ENCODE measurements at places on chromosomes 5 and 9. TPM values are rescaled to one million over a fixed set of nuclear protein-coding genes. Genes with fewer than 3 reads are reported as not detected.
A peak's percentile ranks its signal among the peaks of the same experiment; 100 is the strongest.

Gene SHOC1
- total RNA-seq: not detected

DNA sequence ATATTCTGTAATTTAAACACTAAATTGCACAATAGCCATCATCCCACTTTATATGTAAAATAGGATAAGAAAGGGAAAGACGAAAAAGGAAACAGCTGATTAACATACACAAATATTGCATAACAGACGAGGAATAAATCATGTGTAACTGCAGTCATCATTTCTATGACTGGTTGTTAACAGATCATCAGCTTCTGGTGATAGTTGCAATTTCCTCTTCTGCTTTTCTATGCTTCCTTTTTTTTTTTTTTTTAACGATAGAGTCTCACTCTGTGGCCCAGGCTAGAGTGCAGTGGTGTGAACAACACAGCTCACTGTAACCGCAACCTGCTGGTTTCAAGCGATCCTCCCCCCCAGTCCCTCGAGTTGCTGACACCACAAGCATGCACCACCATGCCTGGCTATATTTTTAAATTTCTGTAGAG, 22.5 kb upstream of the JAKMIP2 start:
- H3K4me1 ChIP-seq: no peaks in the 10 kb centered on the region
- ATAC-seq: peak; percentile 51
- no peak overlapping the region for H3K4me3 ChIP-seq
- H3K27ac ChIP-seq: no peak overlapping the region
- no peaks in the 10 kb centered on the region for H3K36me3 ChIP-seq

DNA sequence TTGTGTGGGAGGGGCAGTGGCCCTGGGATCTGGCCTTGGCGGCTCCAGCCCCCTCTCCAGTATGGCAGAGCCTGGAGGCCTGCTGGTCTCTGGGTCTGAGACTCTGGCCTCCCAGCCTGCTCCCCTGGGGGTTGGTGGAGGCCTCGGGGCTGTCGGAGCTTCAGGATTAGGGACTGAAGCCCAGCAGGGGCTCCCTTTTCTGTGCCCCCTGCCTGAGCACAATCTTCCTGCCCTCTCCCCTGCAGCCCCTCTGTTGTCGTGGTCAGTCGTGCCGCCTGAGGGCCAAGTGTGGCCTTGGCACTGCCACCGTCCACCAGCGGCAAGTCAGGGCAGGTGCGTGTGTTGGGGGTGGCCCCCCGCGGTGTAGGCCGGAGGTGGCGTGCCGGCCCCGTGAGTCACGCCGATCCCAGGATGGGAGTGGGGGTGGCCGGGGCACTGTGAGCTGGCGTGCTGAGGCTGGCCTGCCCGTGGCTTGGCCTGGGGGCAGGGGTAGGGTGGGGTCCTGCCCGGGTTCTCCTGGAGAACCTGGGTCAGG, 53.6 kb downstream of the RXRA start:
- H3K4me1 ChIP-seq: peaks cover 91% of the 10 kb centered on the region
- ATAC-seq: no peak
- H3K36me3 ChIP-seq: no peaks in the 10 kb centered on the region
- H3K27ac ChIP-seq: peak overlapping the region; percentile 96
- H3K4me3 ChIP-seq: no peak overlapping the region
- H3K27me3 ChIP-seq: no peaks in the 10 kb centered on the region

DNA sequence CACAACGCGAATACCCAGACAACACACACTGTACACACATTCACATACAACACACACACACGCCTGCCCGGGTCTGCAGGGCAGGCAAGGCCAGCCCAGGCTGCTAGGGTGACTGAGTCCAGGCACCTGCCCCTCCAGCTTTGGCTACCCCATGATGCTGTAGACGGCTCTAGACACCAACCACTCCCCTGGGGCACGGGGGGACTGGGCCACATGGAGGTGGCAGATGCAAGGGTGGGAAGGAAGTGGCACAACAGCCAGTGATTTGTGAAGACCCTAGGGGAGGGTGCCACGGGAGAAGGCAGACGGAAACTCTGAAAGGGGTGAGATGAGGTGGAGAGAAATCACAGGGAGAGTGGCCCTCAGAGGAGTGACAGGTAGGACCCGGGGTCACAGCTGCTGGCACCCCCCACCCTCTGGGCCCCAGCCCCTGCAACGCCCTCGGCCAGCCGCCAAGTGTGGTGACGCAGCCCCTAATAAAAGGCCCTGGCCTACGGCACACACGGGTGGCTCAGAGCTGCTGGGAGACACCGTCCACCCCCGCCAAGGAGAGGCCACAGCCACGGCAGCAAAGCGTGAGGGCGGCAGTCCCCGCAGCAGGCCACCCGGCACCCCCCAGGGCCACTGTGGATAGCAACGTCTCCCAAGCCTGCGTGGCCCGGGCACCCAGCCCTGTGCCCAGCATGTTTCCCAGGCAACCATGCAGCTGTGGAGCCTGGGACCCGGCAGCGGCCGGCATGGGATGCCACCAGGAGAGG, 6.6 kb upstream of the CCDC187 start:
- no peak overlapping the region for H3K27ac ChIP-seq
- H3K4me1 ChIP-seq: no peaks in the 10 kb centered on the region
- no peaks in the 10 kb centered on the region for H3K36me3 ChIP-seq
- no peak for ATAC-seq
- H3K27me3 ChIP-seq: peaks cover 65% of the 10 kb centered on the region
- H3K4me3 ChIP-seq: no peak overlapping the region

Gene ARID3C
- total RNA-seq: not detected
